Stimulated activated CD4-positive, alpha-beta T cell treated with anti-CD3 and anti-CD28 coated beads, Interleukin-4, amount 100 ng/mL, for 48 hours (primary cell): ENCODE measurements at places on chromosomes 3 and 15.

GRCh38 chr3:156472684-156473083 lies 82.2 kb downstream of the SSR3 start:
- no peak for DNase-seq

- no peak for DNase-seq
Measured at GRCh38 chr3:81303321-81303720, 458.1 kb downstream of the GBE1 start.

DNA sequence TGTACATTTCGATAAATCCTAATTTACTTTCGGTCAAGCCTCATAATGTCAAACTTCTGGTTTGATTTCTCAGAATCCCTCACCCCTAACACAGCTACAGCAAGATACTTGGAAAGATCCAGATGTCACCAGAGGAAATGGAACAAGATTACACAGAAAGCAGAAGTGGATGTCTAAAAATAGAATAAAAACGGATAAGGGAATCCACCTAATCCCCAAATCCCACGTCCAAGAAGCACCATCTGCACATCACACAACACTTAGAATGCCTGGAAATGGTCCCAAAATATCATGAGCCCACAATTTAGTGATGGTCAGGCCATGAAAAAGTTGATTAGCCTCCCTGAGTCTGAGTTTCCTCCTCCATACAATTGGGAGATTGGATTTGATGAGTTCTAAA lies 61.7 kb downstream of the AGTR1 start:
- no peak for DNase-seq

- DNase-seq, result no peak
Measured at GRCh38 chr3:140717921-140718320, 40.1 kb downstream of the TRIM42 start.

DNA sequence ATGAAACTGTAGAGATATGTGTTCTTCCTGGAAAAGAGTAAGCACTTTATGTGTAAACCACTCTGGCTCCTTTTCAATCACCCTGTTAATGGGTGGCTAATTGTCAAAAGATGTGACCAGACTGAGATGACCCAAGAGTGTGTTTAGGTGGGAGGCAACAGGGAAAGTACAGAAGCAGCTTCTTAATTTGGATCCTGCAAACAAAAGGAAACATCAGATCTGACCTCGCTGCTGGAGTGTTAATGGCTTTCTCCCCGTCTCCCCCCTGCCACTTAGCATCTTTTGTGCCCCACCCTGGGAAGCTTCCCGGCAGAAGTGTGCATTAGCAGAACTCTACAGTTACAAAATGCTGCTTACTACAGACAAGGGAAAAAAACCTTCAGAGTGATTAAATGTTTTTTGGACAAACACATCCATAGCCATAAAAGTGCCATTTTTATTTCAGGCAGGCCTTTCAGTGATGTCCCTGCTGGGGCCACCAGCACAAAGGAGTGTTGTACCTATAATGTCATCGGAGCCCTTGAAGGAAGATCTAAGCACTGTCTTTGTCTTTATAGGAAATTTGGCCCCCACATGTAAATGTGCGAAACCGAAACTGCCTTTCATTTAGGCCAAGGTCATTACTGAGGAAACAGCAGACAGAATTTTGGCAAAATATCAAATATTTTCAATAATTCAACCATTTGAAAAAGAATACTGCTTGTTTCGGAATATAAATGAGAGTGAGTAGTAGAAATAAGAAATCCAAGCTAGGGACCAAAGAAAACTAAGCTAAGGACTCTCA lies 311.0 kb downstream of the WDR72 start:
- DNase-seq, result no peak
